NCI-H526 (cell line): ENCODE measurements at places on chromosomes 6 and 20.

DNA sequence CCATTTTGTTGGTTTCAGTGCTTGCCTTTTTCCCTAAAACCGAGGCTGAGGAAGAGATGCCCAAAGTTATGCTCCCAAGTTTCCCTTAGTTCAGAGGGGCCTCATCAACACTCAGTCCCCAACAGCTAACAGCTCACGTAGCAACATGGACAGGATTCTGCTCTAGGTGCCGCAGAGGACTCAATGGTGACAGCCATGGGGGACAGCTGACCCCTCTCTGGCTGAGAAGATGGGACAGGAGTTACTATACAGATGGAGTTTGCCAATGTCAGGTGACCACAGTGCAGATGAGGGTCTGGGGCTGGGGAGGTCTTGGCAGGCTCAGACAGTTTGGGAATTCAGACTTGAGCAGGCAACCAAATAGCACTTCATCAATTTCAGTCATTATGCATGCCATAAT, 67.3 kb downstream of the NPEPL1 start:
- DNase-seq = no peak

DNA sequence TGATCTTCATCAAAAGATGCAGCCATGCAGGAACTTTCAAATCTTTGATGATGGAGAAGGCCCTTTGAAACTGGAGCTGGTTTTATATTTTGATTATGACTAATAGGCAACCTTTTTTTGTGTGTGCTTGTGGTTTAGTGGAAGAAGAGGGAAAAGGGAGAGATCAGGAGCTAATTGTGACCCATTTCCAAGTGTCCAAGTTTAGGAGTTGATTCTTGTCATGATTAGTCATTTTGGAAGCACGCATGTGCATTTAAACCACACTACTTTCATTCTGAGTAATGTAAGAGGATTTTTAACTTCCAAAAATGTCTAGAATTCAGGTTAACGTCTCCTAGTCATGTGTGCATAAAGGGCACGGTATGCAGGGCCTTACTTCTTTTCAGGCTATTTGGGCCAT, 3.5 kb downstream of the FOXO3 start:
- DNase-seq = no peak

DNA sequence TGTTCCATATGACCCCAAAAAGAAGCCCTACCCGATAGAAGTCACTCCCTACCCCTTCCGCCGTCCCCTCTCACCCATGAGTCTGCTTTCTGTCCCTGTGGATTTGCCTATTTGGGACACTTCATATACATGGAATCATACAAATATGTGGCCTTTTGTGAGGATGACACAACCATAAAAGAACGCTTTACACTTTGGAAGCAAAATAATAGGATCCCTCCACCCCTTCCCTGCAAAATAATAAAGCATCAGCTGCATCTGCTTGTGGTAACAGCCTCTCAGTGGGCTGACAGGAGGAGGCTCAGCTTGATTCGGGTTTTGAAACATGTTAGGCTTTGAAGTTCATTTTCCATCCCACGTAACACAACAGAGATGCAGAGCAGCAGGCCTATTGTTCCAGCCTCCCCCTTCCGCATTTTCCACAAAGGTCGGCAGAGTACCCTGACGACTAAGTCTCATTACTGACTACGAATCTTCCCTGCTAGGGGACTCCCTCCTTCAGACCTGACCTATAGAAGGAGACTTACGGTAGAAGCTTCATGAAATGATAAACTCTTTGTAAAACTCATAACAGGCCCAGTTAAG, 99.1 kb downstream of the ALDH8A1 start:
- no peak for DNase-seq

- DNase-seq = no peak
Observed at GRCh38 chr6:2109796-2110195, 135.6 kb downstream of the GMDS start.

DNA sequence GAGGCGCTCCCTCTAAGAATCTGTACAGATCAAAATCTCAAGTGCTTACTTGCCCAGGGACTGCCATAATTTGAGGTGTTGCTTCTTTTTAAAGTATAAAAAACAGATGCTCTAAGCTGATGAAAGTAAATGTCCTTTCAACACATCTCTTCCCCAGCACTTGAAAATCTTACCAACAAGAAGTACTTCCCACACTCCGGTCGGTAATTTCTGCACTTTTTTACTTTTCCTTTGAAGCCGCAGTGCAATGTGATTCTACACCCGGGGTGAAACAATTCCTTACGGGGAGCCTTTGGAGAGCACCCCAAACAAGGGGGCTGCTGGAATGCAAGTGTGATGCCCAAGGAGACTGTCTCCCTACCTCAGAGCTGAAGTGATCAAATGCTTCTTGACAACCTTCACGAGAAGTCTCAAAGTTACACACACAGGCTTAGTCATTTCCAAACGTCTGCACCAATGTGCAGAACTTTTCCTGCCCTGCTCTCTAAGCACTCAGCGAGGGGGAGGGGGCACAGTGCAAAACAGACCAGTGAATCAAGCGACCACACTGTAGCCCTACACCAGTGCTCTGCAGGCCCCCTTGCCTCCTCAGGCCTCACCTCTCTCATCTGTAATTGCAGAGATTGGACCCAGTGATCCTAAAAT, 56.7 kb downstream of the ATXN1 start:
- no peak for DNase-seq

DNA sequence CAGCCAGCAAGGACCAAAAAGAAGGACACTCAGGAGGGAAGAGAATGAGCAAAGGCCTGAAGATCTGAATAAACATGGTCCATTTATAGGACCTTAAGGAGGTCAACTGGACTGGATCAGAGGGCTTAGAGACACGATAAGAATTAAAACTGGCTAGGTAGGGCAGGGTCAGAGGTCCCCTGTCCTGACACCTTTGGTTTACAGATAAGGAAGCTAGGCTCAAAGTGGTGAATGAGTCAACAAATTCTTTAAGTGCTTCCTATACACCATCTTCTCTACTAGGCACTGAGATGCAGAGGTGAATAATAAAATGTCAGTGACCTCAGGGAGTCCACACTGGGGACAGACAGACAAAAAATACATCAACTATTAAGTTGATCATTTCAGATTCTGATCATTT, 70.3 kb downstream of the HIVEP2 start:
- DNase-seq = no peak

DNA sequence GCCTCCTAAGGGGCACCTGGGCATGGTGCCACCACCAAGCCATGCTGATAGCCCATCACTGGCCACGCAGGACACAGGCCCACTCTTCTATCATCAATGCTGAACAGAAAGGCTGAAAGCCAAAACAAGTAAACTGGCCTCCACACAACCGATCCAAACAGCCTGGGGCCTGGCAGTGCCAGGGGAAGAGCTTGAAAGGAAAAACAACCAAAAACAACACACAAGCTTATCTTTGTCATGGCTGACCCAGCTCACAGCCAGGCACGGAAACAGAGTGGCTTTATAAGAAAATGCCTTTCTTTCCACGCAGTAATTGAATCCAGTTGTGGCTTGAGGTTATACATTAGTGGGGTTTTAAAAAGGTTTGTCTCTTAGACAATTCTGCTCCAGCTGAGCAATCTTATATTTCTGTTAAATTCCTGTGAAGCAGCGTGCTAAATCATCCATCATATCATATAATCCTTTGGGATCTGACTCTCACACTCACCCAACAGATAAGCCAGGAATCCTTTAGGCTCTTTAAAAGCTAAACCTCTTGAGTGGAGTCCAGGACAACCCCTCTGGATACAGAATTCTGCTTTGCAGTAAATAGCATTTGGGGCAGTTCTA, 65.4 kb upstream of the SLC22A16 start:
- DNase-seq = no peak

DNA sequence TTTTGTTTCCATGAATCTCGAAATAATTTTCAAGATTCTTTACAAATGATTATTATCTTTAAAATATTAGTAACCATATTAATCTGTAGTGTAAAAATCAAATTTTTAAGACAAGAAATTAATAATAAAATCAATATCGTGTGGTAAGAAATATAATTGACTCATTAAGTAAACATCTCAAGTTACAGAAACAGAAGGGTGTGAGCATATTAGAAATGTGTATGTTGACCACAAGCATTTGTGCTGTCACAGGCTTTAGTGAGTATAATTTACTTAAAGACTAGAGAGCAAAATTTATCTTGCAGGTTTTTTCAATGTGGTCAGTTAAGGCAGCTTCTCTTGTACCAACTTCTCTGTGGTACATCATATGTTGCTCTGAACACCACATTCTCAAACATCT, 566.5 kb upstream of the IRAK1BP1 start:
- DNase-seq = no peak

DNA sequence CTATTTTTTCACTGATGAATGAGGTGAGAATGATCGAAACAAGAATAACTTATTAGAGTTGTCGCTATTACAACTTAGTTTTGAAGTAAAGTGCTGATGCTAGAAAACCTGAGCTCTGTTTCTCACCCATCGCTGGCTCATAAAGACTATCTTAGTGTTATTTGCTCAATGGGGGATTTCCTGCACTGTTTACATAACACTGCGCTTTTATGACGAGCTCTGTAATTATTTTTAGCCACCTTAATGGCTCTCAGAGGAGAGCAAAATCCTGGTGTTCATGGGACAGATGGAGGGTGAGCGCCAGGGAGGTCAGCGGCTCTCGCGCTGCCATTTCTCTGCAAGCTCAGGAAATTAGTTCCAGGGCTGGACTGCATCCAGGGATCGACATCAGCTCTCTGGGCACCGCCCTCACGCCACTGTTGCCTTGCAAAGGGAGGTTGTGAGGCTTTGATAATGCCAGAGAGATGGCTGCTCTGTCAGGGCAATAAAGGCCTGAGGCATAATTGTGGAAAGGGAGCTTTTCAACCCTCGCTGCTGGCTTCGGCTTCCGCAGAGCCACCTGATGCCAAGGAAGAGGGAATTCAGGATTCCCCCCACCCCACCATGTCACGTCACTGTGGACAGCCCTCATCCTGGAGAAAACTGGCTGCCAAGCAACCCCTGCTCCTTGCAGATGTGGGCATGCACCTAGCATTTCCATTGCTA, 72.0 kb downstream of the DACT2 start:
- peak; percentile 56 for DNase-seq

DNA sequence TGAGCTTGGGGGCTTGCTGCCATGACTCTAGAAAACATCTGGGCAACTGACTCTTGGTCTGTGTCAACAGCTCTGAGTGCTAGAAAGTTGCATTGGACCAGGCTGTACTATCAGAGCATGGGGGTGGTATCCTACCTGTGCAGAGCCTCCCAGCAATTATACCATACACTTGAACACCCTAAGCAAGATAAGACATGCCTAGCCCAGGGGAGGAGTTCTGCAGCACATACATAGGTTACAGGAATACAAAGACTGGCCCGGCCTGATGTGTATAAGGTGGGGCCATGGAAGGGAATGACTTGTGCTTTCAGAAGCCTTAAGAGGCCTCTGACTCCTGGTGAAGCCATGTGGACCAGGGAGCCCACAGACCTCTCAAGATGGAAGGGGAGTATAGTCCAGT, 11.4 kb upstream of the MOCS1 start:
- DNase-seq = no peak

GRCh38 chr6:164106345-164106769, 691.8 kb downstream of the QKI start:
- DNase-seq = peak; percentile 66

- DNase-seq = no peak
Observed at GRCh38 chr20:6051505-6051904, 2.4 kb downstream of the LRRN4 start.

- DNase-seq = peak; percentile 71
Observed at GRCh38 chr20:63471002-63471716, 1.3 kb downstream of the KCNQ2 start.

DNA sequence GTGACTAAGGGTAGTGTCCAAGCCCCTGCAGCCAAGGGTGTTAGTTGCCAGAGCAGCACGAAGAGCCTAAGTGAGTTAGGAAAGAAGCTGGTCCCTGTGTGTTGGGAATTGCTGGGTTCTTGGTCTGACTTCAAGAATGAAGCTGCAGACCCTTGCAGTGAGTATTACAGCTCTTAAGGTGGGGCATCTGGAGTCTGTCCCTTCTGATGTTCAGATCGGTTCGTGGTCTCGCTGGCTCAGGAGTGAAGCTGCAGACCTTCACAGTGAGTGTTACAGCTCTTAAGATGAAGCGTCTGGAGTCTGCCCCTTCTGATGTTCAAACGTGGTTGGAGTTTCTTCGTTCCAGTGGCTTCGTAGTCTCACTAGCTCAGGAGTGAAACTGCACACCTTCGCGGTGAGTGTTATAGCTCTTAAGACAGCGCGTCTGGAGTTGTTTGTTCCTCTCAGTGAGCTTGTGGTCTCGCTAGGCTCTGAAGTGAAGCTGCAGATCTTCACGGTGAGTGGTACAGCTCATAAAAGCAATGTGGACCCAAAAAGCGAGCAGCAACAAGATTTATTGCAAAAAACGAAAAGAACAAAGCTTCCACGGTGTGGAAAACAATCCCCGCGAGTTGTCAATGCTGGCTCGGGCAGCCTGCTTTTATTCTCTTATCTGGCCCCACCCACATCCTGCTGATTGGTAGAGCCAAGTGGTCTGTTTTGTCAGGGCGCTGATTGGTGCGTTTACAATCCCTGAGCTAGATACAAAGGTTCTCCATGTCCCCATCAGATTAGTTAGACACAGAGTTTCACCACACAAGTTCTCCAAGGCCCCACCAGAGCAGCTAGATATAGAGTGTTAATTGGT, 31.8 kb downstream of the PXDC1 start:
- no peak for DNase-seq

GRCh38 chr20:45487231-45487635, 17.7 kb downstream of the WFDC2 start:
- DNase-seq = no peak

- no peak for DNase-seq
Observed at GRCh38 chr6:116974526-116975316, 97.7 kb downstream of the RFX6 start.

DNA sequence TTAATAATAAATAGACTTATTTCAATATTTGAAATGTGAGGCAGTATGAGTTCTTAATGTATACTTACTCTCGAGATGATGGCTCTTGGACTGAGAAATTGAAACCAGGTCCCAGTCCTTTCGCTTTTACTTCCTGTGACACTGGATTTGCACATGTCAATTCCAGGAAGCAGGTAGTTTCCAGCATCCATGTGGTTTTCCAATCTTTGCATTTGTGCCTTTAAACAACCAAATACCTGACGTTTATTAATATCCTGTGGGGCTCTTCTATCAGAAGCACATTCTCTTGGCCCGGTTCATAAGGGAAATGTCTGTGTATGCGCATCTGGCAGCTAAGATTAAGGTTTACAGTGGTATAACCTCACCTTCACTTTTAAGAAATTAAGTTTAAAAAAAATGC, 13.1 kb downstream of the UTRN start:
- no peak for DNase-seq

GRCh38 chr6:37396571-37397180, 36.3 kb upstream of the CMTR1 start:
- no peak for DNase-seq

GRCh38 chr20:63055575-63056235, 48.9 kb upstream of the BHLHE23 start:
- no peak for DNase-seq

DNA sequence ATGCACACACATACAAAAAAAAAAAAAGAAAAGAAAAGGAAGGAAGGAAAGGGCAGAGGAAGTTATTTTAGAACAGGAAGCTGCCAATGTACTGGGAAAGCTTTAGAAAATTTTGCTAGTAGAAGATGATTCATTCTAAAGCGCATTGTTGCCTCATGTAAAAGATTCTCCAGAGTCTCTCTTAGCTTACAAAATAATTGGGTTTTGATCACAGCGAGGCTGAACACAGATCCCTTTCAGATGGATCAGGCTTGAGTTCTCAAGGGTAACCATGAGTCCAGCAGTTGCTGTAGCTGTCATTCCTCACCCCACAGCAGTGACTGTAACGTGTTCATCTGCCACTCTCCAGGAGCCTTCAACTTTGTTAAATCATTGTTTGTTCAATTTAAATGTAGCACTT, 81.9 kb downstream of the PHACTR2 start:
- no peak for DNase-seq

- no peak for DNase-seq
Observed at GRCh38 chr6:167578371-167578901, 248.3 kb upstream of the AFDN start.
